ENCODE measurements at places on chromosomes 16 and 17.
A peak's percentile ranks its signal among the peaks of the same experiment; 100 is the strongest.

- DNase-seq, result no peak
Observed at GRCh38 chr16:23567602-23568001, 10.1 kb downstream of the UBFD1 start.

GRCh38 chr17:51362811-51363585, 102.7 kb downstream of the UTP18 start:
- no peak for DNase-seq

DNA sequence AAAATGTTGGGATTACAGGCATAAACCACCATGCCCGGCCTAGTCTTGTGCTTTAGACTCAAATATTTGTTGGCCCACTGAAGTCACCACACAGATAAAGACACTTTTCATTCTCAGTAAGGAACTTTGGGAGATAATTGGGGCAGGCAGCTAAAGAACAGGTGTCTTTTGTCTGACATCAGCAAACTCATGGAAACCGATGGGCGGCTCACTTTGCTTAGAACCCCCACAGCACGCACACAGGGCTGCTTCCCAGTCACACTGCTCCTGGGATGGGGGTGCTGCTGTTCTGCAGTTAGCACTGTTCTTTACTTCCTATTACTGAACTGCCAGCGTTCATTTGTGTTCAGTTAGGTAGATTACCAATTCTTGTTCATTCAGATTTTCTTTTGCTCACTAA, 18.0 kb upstream of the BRCA1 start:
- no peak for DNase-seq

DNA sequence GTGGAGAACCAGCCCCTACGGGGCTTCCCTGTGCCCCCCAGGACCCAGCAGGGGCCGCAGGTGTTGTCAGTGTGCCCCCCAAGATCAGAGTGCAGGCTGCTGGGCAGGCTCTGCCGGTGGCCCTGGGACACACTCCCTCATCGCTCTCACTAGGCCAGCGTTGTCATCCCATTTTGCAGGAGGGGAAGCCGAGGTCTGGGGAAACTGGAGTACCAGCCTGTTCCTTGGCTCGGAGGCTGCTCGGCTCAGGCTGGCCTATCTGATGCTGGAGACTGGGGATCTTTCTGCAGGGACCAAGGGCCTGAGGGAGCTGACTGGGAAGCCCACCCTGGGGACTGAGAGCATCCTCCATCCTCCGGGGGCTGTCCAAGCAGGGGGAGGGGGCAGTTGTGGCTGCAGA, 74.2 kb upstream of the CBX4 start:
- no peak for DNase-seq

GRCh38 chr17:77727037-77727615, 231.4 kb upstream of the TNRC6C start:
- no peak for DNase-seq

DNA sequence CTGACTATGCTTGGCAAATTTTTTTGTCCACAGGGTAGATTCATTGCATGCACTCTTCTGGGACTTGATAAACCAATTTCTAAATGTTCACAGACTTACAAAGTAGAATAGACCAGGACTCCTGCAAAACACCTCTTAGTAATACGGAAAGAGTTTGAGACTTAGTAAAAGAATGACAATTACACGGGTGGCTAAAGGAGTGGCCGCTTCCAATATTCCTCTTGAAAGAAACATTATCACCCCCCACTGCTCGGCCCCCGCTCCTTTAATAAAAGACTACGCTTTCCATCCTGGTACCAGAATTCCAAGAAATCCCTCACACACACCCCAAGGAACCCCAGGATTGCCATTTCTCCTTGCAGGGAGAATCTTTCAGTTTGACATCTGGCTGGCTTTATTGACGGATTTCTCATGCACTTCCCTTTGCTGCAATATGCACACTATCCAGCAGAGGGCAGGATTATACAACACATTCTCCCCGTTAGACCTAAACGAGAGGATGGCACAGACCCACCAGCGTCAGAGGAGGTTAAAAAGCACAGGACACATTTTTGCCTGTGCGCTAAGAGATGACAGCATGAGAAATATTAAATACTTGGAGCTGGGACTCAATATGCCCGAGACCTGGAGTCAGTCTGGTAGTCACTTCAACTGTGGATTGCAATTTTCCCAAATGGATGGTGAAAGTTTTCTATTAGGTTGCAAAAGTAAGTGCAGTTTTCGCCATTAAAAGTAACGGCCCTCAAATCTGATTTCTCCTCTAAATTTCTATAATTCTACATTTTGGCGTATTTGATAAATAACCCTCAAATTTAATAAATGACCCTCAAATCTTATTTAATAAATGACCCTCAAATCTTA, 46.6 kb upstream of the NUDT7 start:
- DNase-seq, result peak; percentile 30

- no peak for DNase-seq
Observed at GRCh38 chr16:30447512-30448226, 2.0 kb upstream of the SEPHS2 start.

GRCh38 chr16:89761304-89761922, 40.1 kb downstream of the ZNF276 start:
- no peak for DNase-seq

GRCh38 chr17:58960068-58960467, 146.6 kb downstream of the TRIM37 start:
- peak; percentile 2 for DNase-seq

GRCh38 chr16:10519929-10520868, 60.2 kb downstream of the EMP2 start:
- DNase-seq, result no peak

GRCh38 chr16:89047331-89048089, 46.1 kb upstream of the ACSF3 start:
- DNase-seq, result no peak

- no peak for DNase-seq
Observed at GRCh38 chr17:79154951-79155585, 80.4 kb downstream of the ENGASE start.

- DNase-seq, result no peak
Observed at GRCh38 chr17:16363749-16364536, 10.7 kb upstream of the CENPV start.

DNA sequence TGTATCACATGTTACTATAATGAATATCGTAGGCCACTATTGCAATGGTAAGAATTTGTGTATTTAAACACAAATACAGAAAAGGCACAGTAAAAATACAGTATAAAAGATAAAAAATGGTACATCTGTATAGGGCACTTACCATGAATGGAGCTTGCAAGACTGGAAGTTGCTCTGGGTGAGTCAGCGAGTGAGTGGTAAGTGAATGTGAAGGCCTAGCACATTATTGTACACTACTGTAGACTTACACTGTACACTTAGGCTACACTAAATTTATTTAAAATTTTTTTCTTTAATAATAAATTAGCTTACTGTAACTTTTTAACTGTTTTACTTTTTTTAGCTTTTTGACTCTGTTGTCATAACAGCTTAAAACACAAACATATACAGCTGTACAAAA, 42.5 kb downstream of the AKAP10 start:
- DNase-seq, result no peak

GRCh38 chr17:82439194-82439828, 11.2 kb downstream of the CYBC1 start:
- no peak for DNase-seq

GRCh38 chr16:88058817-88059216, 107.6 kb downstream of the BANP start:
- DNase-seq, result no peak
